HFFc6 (cell line): ENCODE measurements at places on chromosomes 5 and 9. TPM values are rescaled to one million over a fixed set of nuclear protein-coding genes. Genes with fewer than 3 reads are reported as not detected.
A peak's percentile ranks its signal among the peaks of the same experiment; 100 is the strongest.

Gene SCGB3A2
- not detected in 3 replicates for total RNA-seq

Gene SLC1A1
- 0.68 to 1.7 TPM (median 1.4 TPM) in 3 replicates for total RNA-seq

- DNase-seq, result peak; percentile 93
These were observed 9.5 kb upstream of the NFIL3 start for GRCh38 chr9:91433180-91433579.

Gene FCN1
- not detected in 2 replicates for total RNA-seq

- no peak for DNase-seq
These were observed 461.2 kb downstream of the CDH12 start for GRCh38 chr5:22391956-22392355.

- no peak for DNase-seq
These were observed 15.3 kb upstream of the AJM1 start for GRCh38 chr9:136826703-136827582.

Gene TLE1
- 6.7 to 13.7 TPM (median 6.7 TPM) in 3 replicates for total RNA-seq

- DNase-seq, result no peak
These were observed at the start of gene TENT4A for GRCh38 chr5:6713274-6714225. Gene TENT4A (plus strand): TSS chr5:6713432. CDS start chr5:6713984, 552 bp downstream.
